Stimulated activated CD4-positive, alpha-beta T cell treated with anti-CD3 and anti-CD28 coated beads, Interleukin-2, amount 100 ng/mL, for 24 hours (primary cell): ENCODE measurements at places on chromosomes 11 and 22.
A peak's percentile ranks its signal among the peaks of the same experiment; 100 is the strongest.

DNA sequence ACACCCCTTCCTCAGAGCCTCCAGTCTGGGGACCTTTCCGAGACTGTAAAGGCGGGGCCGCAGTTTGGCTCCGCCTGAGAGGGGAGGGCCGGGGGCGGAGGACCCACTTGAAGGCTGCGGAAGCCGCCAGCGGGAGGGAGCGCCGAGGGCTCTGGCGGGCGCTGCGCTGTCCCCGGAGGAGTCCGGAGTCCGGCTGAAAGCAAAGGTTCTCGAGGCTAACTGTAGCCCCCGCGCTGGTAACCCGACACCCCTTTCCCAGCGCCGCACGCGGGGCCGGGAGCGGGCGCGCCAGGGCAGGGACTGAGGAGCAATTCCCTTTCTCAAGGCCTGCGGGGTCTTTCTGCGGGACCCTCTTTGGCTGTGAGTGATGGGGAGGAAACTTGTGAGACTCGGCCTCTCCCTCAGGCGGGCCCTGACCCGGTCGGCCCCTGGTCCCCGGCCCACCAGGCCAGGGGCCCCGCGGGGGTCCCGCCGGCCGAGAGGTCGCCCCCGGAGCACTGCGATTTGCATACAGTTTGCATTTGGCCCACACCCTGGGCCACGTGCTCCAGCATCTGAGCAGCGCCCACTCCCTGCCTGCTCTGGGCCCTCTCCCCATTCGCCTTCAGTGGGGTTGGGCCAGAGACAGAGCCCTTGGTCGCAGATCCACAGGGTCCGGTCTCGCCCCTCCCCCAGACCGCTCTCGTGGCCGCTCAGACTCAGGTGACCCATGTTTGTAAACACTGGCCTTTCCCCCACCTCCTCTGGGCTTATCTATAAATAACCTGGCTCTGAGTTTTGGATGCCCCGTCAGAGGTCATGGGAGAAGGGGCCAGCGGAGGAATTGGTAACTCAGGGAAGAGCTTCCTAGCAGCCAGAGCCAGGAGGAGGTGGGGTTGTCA is 519 bp upstream of the ART5 start:
- DNase-seq = peak; percentile 78

DNA sequence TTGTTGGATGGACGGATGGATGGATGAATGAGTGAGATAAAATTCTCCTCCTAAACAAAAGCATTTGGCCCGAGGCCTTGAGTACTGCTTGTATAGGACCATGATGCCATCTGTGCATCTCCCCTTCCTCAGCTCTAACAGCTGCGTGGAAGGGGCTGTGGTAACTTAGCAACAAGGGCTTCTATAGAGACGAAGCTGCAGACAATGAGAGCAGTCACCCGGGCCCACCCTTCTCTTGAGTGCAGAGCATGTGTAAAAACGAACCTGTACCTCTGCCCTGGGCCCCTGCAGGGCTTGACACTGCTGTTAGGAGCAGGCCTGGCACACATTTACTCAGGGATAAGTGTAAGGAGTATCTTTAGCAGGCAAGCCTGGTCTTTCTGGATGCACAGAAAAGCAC is 391.5 kb downstream of the CADM1 start:
- no peak for DNase-seq

DNA sequence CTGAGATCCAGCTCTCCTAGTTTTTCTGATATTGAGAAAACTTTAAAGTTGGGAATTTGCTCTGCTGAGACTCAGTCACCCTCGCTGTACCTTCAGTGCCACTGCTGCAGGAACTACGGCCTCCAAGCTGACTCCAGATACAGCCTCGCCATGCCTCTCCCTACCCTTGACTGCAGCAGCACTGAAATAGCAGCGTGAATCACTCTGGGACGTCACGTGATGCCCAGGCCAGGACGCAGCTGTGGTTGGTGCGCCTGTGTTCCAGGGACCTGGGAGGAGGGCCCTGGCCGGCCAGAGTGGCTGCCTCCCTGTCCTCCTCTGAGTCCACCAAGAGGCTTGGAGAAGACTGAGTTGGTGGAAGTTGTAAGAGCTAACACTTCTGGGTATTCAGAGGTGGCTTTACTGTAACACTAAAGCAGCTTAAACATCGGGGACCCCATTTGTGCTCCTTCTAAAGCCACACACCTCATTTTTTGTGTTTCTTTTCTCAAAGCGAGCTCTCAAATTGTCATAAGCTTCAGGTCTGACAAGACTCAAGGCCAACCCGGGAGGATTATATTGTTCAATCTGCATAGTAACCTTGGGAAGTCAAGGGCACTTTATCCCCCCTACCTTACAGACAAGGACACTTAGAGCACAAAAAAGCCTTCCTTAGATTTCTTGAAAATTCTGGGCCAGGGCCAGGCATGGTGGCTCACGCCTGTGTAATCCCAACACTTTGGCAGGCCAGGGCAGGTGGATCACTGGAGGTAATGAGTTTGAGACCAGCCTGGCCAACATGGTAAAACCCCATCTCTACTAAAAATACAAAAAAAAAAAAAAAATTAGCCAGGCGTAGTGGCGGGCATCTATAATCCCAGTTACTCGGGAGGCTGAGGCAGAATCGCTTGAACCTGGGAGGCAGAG is 4.2 kb upstream of the STIP1 start:
- peak; percentile 60 for DNase-seq

- no peak for DNase-seq
Observed at GRCh38 chr22:19680911-19681862, 33.1 kb upstream of the SEPTIN5 start.

GRCh38 chr11:111977146-111978027 is 40.2 kb downstream of the DIXDC1 start:
- peak; percentile 41 for DNase-seq

DNA sequence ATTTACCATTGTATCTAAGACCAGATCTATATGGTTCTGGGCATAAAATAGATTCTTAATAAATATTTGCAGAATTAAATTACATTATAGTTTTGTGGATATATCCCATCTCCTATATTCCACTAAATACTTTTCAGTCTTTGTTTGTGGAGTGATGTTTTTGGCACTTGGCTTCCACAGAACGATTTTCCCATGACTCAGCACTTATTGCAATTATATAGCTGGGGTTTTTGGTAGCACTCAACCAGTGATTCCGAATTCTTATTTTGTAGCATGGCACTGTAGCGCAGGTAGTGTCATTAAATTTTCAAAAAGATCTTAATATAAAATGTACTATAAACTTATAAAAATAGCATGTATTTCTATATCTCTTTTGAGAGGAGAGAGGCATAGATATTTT is 221.2 kb downstream of the TRPC6 start:
- DNase-seq = no peak

- DNase-seq = peak; percentile 56
Observed at GRCh38 chr11:57277845-57278720, 41.0 kb upstream of the APLNR start.

DNA sequence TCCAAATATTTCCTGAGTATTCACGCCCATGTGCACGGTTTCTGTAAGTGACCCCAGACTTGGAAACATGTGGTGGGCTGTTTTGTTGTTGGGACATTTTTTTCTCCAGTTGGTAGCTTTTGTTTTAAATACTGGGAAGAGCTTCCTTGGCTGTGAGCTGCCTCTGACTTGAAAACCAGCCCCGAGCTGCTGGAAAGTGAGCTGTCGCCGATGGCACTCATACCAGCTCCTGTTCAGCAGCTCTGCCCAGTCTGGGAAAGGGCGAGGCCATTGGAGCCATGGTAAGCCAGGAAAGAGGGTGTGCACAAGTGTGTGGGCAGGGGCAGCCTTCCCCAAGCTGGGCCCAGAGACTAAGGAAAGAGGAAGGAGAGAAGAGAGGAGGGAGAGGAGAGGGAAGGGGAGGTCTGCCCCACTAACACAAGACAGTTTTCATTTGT is 3.2 kb upstream of the FLI1 start:
- no peak for DNase-seq
